GM13976 (cell line): ENCODE measurements at places on chromosomes 12 and 14.

GRCh38 chr14:88599326-88599725 is 36.5 kb downstream of the ZC3H14 start:
- DNase-seq = peak; percentile 26

GRCh38 chr12:79911889-79912656 is 22.8 kb downstream of the PPP1R12A start:
- DNase-seq = no peak

DNA sequence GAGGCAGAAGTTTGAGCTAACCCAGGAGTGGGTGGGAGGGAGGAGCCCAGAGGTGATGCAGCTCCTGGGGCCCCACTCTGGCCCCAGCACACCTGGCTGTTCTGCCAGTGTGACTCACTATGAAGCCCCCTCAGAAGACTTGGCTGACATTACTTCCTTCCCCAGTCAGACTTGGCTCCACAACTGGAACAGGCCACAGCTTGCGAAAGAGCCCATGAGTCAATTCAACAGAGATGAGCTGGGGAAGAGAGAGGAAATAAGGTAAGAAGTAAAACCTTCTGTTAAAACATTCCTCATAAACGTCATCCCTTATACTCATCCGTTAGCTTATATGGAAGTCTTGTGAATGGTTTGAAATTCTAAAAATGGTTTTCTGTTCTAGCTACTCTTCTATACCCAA is 245.9 kb downstream of the ADAMTS20 start:
- DNase-seq = no peak

GRCh38 chr14:31465111-31465510 is 7.8 kb upstream of the DTD2 start:
- DNase-seq = no peak

DNA sequence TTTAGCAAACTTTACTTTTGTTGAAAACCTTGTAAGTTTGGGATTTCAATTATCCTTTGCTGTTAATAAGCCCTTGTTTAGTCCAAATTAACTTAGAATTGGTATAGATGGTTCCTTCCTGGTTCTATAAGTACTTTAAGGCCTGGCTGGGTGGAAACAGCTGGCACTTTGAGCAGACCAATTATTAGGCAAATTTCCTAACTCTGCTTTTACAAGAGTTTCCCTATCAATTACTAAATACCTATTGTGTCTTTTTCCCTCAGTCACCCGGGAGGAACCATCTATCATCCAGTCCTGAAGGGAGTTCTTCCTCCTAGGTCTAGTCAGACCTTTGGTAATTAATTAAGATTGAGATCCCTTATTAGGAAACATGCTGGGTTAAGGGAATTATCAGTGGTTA is 138.0 kb downstream of the SLC38A6 start:
- DNase-seq = no peak

GRCh38 chr14:33679461-33680225 is 271.2 kb downstream of the EGLN3 start:
- DNase-seq = no peak

DNA sequence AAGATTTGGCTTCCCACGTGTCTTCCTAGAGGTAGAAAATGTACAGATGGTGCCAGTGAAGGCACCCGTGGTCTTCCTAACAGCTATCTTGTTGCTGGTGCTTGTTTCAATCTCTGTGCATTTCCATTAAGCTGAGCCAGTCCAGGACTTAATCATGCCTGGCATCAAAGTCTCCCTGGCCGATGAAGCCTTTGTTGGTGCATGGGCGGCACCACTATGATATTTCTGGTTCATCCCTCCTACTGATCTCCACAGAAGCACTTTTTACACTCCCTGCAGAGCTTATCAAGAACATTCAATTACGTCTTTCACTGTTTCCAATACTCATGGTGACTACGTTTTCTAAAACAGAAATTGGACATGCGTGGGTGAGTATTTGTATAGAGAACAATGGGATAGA is 128.4 kb downstream of the TTC8 start:
- DNase-seq = no peak

- DNase-seq = peak; percentile 77
Measured at GRCh38 chr14:34722723-34723545, 8.5 kb upstream of the CFL2 start.

GRCh38 chr14:38835874-38836273 is 267.2 kb downstream of the SEC23A start:
- no peak for DNase-seq

GRCh38 chr12:16506394-16506793 is 99.6 kb downstream of the LMO3 start:
- no peak for DNase-seq
